ENCODE measurements at places on chromosomes 4 and X.

DNA sequence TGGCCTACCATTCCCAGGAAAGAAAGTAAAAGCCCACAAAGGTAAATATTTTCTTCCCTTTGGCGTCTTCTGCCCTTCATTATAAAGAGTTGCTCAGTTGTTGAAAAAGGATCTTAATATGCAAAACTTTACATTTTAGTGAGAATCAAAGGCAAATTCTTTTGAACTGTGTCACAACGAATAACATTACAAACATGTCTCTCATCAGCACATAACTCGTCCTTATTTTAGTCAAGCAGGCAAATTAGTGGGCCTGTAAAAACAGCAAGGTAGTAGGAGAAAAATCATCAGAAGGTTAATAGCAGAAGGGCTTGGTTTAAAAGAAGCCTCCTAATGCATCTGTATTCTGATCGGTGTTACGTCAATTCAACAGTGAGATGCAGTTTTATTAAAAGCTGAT lies 647.3 kb upstream of the DIPK2B start:
- DNase-seq, result no peak

DNA sequence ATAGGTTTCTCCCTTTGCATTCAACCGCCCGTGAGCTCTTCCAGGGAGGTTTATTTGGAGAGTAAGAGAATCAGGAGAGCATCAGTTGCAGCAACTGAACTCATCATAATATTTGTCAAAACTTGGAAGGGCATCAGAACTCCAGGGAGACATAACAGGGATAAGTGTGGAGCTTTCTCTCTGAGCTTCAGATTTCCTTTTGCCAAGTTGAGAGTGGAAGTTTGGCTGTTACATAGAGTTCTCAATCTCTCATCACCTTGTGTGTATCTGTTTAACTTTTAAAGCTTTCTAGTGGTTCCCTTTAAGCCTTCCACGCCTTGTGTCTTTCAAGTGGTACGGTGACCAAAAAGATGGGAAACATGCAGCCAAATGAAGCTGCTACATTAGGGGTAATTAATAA lies 18.8 kb downstream of the BMP3 start:
- DNase-seq, result no peak

DNA sequence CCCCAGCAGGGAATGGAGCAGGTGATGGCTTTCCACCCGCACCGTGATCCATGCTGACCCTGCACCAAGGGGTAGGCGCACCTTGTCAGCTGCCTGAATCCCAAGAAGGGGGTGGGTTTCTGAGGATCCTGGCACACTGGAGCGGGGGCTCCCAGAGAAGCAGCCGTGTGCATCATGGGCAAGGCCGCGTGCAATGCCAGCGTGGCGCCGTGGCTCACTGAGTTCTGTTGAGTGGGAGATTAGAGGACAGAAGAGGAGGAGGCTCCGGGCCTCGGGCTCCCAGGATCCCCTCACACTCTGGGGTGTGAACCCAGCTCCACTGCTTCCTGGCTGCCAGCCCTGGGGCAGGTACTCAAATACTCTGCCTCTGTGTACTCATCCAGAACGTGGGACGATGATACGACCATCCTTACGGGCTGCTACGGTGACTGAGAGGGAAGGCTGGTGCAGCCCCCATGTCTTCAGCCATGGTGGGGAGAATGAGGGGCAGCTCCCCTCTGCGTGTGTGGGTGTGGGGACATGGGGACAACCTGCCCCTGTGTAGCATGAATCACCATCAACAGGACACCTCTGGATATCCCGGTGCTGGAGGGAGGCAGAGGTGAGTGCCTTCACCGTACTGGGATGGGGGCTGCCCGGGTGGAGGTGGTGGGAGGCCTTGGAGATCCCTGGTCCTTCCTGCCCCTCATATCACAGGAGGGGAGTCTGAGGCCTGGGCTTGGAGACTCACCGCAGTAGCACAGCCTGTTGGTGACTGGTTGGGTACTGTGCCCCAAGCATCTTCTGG lies 52.6 kb downstream of the CPZ start:
- no peak for DNase-seq

DNA sequence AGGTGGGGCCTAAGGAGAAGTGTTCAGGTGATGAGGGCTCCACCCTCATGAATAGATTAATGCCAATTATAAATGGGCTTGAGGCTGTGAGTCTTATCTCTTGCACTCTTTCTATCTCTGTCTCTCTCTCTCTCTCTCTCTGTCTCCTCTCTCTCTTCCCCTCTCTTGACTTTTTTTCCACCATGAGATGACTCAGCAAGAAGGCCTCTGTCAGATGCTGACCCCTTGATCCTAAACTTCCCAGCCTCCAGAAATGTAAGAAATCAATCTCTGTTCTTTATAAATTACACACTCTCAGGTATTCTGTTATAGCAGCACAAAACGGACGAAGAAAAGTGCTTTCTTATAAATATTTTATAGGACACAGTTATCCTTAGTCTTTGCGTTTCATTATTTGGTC lies 184.9 kb upstream of the PCDH7 start:
- DNase-seq, result peak; percentile 22

GRCh38 chrX:23394421-23394820 lies 59.8 kb downstream of the PTCHD1 start:
- no peak for DNase-seq

GRCh38 chrX:149629730-149630387 lies 1.7 kb downstream of the TMEM185A start:
- DNase-seq, result peak; percentile 27

GRCh38 chrX:3962511-3963311 lies 249.3 kb upstream of the PRKX start:
- peak; percentile 4 for DNase-seq

DNA sequence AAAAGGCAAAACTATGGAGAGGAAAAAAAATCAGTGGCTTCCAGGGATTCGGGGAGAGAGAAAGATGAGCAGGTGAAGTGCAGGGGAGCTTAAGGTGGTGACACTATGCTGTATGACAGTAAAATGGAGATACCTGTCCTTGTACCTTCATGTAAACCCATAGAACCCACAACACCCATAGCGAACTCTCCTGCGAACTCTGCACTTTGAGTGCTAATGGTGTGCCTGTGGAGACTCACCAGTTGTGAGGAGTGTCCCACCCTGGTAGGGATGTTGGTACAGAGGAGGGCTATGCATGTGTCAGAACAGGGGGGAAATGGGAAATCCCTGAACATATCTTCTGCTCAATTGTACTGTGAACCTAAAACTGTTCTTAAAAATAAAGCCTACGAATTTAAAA lies 42.8 kb downstream of the HMX1 start:
- no peak for DNase-seq

GRCh38 chr4:182924497-182924896 lies 7.3 kb upstream of the DCTD start:
- DNase-seq, result no peak

DNA sequence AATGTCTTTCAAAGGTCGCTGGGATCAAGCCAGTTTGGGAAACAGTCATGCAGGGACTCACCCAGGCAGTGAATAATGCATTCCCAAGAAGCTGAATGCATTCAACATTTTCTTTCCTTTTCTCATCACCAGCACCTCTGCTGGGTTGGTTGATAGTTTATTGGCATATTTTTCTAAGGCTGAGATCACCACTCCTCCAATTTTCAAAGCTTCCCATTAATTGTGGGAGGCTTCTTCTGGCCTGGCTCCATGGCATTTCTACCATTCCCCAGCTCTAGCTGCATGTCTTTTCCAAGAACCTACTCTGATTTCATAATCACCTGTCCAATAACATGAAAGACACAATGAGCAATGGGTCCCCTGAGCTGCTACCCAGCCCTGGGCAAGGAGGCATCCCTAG lies 35.8 kb downstream of the CHRDL1 start:
- DNase-seq, result peak; percentile 22

DNA sequence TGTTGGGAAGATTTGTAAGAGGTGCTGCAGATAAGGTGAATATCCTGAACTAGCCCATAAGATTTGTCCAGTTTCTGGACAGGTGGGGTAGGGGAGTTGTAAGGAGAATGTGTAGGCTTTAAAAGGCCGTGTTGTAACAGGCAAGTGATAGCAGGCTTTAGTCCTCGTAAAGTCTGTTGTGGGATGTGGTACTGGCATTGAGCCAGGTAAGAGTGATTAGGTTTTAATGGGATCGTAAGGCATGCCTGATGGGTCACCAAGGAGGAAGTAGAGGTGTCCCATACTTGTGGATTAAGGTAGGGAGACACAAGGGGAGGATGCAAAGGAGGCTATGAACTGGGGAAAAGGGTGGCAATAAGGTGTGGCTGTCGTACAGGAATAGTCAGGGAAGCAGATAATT lies 256.9 kb upstream of the DKK2 start:
- no peak for DNase-seq

- no peak for DNase-seq
These were observed 1.1 kb downstream of the FGFR3 start for GRCh38 chr4:1793940-1794808.

DNA sequence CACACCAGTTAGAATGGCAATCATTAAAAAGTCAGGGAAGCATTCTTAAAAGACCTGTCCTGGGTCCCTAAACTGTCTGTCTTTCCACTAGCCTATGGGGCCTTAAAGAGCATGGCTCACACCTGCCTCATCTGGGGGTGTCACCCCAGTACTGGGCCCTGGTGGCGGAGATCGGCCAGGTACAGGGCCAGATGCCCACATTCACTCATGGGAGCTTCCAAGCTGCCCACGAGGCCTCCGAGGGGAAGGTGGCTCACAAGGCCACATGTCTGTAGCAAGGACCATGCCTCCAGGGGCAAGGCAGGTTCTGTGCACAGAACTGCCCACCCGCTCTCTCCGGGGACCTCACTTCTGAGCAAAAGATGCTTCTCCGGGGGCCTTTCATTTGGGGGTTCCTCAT lies 55.5 kb upstream of the AFAP1 start:
- no peak for DNase-seq

DNA sequence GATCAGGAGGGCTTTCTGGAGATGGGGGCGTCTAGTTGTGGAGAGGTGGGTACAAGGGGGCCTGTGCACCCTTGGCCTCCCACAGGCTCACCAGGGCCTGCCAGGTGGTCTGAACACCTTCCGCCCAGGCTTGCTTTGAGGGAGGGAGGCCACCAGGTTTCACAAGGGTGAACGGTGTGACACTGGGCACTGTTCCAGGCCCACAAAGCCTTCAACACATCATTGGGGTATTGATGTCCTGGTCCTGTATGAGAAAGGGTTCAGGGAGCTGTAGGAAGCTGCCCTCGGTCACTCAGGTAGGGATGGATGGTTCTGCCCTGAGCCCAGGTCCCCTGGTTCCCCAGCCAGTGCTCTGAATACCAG lies 6.0 kb downstream of the HTRA3 start:
- DNase-seq, result no peak

- DNase-seq, result no peak
These were observed 692.6 kb downstream of the RAB28 start for GRCh38 chr4:12791536-12791935.

GRCh38 chrX:24019448-24019847 lies 7.5 kb downstream of the KLHL15 start:
- no peak for DNase-seq

- no peak for DNase-seq
These were observed 44.9 kb downstream of the AFAP1 start for GRCh38 chr4:7894677-7895181.

- DNase-seq, result no peak
These were observed 1.5 kb downstream of the SPANXN4 start for GRCh38 chrX:143027275-143027674.

DNA sequence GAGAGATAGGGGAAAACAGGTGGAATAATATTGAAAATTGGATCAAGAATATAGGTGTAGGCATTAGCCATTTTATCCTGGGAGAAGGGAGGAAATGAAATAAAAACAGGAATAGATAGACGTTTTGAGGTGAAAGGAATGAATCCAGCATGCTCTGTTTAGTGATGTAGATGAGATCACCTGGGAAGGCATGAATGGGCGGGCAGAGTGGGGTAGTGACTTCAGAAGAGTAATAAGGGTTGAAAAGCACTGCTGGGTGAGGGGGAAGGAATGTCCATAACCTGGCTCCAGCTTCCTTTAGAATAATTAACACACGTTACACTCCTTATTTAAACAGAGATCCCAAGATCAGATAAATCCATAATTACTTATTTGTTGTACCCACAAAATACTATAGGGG lies 191.1 kb upstream of the ANXA3 start:
- DNase-seq, result no peak

DNA sequence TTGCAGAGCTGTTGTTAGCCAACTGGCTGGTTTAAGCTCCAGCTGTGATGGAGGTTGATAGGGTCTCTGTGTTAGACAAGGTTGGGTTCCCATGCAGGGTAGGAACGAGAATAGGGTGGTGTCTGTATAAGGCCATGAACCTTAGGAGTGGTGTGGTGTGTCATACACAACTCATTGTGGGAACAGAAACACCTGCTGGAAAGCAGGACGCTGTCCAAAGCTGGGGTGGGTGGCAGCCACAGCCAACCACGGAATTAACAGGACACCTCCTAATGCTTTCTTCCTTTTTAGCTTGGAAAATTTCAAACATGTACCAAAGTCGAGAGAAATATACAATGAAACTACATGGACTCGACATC lies 94.4 kb downstream of the ARHGAP10 start:
- no peak for DNase-seq

DNA sequence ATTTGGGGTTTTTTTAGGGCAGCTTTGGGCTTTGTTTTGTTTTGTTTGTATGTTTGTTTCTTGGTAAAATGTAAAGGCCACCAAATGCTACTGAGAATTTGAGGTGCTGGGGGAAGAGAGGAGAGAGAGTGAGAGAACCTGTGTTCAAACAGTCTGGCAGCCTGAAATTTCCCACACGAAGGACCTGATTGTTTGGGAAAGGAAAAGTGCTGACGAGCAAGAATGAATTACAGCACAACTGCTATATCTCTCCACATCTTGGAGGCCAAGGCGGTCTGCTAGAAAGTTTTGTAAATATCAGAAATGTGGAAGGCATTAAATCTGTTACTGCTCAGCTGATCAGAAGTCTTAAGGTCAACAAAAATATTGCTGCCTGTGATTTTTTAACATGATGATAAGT lies 170.5 kb downstream of the PALLD start:
- DNase-seq, result no peak

GRCh38 chr4:129578336-129578735 lies 482.4 kb downstream of the C4orf33 start:
- no peak for DNase-seq

DNA sequence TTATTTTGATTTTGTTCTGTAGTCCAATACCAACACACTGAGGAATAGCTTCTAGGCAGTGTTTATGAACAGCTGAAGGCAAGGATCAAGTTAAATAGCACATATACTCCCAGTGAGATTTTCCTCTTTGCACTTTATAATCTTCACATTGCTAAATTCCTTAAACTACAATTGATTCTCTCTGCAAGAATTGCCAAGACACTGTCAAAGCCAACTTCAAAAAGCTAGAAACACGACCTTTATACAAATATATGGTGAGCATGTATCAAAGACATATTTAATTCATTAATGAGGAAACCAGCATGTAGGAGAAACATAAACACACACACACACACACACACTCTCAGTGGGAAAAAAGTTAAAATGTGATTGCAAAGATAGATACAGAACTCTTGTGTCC lies 86.4 kb upstream of the FAM9C start:
- DNase-seq, result no peak

- no peak for DNase-seq
These were observed 127.8 kb upstream of the ANXA3 start for GRCh38 chr4:78423790-78424189.

- no peak for DNase-seq
These were observed 44.6 kb upstream of the LINC00632 start for GRCh38 chrX:140664939-140665338.

All from RCC 7860 (cell line).